Forelimb muscle (tissue), 1 donor: ENCODE measurements at places on chromosomes 16 and 17.

GRCh38 chr16:47320546-47321310 lies 140.1 kb downstream of the ITFG1 start:
- DNase-seq = no peak

GRCh38 chr16:4684058-4684715 lies 9.2 kb upstream of the NUDT16L1 start:
- no peak for DNase-seq

DNA sequence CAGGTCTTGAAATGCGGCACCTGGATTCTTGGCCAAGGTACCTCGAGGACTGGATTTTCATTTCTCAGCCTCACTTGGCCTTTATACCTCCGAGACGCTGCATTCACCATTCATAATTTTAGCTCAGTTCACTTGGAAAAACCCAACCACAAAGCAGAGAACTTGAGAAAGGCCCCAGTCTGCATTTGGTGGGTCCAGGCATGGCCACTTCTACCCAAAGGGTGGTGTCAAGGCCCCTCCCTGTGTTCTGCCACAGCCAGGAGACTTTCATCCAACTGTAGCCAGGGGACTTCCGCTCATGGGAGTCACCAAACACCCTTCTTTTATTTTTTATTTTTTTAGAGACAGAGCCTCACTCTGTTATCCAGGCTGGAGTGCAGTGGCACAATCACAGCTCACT lies 14.7 kb upstream of the TVP23A start:
- no peak for DNase-seq

DNA sequence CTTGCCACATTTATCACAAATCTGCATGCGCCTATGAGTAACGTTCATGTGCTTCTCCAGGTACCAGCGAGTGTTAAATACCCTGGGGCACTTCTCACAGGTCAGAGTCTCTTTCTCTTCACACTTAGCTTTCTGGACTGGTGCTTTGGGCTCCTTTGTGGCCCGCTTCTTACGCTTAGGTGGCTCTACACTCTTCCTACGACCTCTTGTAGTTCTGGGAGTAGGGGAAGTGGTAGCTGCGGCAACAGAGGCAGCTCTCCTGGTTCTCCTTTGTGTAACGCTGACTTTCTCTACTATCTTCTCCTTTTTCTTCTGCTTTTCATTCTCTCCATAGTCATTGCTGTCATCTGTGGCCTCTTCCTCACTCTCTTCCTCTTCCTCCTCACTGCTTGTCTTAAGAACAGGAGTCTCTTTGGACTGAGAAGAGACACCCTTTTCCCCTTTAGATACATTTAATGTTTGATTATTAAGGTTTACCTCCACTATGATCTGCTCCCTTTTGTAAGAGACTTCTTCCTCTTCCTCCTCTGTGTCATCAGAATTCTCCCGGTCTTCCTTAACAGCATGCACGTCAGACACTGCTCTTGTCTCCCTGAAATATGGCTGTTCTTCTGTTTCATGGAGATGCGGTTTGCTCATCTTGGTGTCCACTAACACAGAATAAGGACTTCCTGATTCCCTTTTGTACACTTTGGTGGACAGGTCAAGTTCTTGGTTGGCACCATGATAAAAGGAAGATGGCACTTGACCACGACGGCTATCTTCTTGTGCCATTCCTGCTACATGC lies 45.0 kb downstream of the ZNF652 start:
- no peak for DNase-seq

DNA sequence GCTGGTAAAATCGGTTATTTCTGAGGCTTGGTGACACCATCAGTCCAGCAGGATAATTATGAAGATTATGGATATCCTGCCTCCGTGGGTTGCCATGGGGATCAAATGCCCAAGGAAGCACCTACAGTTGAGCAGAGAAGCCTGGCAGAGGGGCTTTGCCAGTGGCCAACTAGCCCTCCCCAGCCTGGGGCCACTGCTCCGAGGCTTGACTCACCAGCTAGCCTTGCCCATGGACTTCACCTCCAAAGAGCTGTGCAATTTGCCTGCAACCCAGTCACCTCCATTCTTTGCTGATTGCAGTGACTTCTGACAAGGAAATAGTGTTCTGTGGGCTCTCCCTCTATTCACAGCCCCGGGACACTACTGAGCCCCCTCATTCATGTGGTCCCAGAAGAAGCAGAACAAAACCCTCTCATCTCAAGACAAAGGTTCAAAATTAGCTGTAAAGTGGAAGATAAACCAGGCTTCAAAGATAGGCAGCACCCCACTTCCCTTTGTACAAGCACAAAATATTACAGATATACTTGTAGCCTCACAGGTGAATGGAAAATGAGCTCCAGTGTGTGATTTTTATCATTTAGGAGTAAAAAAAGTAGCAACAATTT lies 1.6 kb downstream of the PECAM1 start:
- no peak for DNase-seq

- no peak for DNase-seq
These were observed 2.7 kb upstream of the CHRNB1 start for GRCh38 chr17:7442142-7442541.

DNA sequence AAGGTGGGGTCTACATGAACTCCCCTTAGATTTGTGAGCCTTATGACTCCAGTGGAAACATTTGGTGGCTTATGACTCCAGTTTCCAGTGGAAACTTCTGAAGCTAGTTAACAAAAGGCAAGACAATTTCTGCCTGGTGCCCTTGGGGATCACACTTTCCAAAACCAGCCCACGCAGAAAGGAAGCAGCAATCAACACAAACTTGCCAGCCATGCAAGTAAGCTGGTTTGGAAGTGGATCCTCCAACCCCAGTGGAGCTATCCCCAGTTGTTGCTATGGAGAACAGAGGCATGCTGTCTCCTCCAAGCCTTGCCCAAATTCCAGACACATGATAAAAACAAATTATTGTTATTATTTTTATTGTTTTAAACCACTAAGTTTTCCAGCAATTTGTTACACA lies 130.9 kb downstream of the CDH11 start:
- no peak for DNase-seq

GRCh38 chr16:4328046-4328781 lies 12.3 kb downstream of the GLIS2 start:
- no peak for DNase-seq

GRCh38 chr16:57427824-57428223 lies 19.4 kb downstream of the CIAPIN1 start:
- DNase-seq = no peak

DNA sequence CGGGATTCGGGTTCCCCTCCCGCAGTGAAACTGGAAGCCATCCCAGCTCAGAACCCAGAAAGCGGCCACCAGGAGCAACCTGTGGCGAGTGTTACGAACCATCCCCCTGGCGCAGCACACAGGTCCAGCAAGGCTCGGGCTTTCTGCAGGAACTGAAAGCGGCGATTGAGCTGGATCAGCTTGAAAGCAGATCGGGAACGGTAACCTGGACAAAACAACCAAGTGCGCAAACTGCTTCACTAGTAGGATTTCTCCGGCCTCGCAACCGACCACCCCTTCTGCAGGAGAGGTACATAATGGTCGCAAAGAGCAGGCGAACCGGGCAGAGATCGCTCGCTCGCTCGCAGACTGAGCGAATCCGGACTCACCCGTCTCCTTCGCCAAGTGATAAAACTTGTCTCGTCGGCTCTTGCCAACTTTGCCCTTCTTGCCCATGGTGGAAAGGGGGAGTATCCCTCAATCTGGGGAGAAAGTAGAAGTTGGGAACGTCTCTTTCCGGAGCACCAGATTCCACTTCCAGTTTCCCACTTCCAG lies 696 bp upstream of the PSMC5 start:
- DNase-seq = no peak

GRCh38 chr16:89190150-89190958 lies 10.0 kb downstream of the SLC22A31 start:
- DNase-seq = no peak

GRCh38 chr17:82127315-82127595 lies 29.2 kb upstream of the FASN start:
- DNase-seq = no peak

DNA sequence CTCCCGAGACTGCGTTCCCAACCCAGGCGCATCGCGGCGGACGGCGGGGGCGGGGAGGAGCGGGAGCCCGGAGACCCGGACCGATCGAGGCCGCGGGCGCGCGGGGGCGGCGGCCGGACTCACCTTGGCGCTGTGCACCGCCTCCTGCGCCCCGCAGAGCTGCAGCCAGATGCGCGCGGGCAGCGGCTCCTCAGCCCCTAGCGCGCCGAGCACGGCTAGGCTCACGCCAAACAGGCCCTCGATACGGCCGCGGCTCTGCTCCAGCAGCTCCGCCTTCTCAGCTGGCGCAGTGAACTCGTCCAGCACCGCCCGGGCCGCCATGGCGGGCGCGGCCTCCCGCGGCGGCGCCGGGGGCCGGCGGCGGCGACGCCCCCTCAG lies 339 bp downstream of the N4BP1 start:
- no peak for DNase-seq

GRCh38 chr17:75814021-75814395 lies 29.4 kb downstream of the UNK start:
- DNase-seq = no peak

DNA sequence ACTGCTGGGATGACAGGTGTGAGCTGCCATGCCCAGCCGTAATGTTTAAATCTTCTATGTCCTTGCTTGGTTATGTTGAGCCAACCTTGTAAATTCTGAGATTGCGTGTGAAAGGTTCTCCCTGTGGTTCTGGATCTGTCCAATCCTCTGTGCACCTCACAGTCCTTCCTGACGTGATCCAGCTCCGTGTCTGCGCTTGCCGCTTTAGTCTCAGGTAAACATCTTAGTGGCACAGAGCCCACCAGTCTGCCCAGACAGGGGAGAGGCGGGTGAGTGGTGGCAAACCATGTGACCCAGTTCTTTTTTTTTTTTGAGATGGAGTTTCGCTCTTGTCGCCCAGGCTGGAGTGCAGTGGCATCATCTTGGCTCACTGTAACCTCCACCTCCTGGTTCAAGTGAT lies 13.9 kb downstream of the SLC25A10 start:
- no peak for DNase-seq

- DNase-seq = no peak
These were observed 405.5 kb upstream of the HSBP1 start for GRCh38 chr16:83402160-83402814.

GRCh38 chr16:85062845-85063244 lies 35.2 kb downstream of the KIAA0513 start:
- DNase-seq = no peak

DNA sequence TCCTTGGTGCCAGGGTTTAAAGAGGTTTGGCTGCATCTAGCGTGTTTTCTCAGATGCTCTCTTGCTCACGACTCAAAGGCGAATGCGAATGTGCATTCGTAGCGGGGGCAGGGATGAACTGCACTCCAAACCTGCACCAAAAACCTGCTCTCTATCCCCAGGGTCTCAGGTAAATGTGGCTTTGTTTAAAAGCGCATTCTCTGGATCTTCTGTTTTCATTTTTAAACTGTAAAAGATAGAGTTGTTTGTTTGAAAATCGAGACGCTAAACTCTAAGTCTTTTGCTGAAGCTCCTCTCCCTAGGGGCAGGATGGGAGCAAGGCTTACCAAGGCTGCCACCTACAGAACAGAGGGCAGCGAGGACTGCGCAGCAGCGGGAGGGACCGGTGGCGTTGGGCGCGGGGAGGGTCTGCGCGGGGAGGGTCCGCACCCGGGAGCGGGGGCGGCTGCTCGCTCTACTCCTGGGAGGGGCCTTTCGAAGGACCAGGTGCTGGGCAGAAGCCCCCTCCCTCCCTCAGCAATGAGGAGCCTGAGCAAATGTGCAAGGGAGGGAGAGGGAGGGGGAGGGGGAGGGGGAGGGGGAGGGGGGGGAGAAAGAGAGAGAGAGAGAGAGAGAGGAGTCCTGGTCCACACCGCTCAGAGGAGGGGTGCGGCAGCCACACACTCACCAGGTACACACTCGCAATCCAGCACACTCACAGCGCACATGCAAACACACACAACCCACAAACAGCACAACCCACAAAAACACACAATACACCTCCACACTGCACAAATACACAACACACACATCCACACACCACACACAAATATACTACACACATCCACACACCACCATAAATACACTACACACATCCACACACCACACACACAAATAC lies 142.8 kb downstream of the GRIN2A start:
- DNase-seq = no peak

GRCh38 chr16:69351309-69352027 lies at the start of gene TMED6:
TSS of gene TMED6 (minus strand) at chr16:69351786. CDS start at chr16:69351753, 33 bp downstream.
- DNase-seq = no peak

- DNase-seq = no peak
These were observed 3.4 kb downstream of the NARF start for GRCh38 chr17:82461827-82462524.

GRCh38 chr17:31788956-31789355 lies 70.1 kb downstream of the COPRS start:
- DNase-seq = no peak

DNA sequence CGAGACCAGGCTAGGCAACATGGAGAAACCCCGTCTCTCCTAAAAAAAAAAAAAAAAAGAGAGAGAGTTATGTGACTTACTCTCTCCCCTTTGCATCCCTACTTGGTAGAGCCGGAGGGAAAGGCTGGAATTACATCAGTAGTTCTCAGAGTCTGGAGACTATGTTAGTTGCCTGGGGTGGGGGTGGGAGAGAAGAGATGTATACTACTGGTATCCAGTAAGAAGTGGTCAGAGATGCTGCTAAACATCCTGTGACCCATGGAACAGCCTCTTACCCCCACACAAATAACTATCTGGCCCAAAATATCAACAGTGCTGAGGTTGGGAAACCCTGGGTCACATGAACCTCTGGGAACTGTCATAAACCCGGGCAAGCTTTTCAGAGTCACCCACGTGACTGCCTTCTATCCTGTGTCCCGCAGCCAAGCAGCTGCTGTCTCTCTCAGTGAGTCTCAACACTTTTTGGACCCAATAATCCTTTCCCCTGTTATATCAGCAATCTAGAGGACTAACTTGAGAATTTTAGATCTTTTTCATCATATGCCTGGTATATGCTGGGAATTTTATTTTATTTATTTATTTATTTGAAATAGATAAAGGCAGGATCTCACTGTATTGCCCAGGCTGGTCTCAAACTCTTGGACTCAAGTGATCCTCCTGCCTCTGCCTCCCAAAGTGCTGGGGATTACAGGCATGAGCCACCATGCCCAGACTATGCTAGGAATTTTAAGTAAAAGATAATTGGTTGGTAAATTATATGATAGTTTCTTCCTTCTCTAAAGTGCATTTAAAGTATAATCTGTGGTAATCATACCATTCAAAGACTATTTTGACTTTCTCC lies 8.7 kb downstream of the EIF1 start:
- DNase-seq = peak; percentile 65

GRCh38 chr17:29855686-29856085 lies 74.3 kb downstream of the SSH2 start:
- DNase-seq = no peak

DNA sequence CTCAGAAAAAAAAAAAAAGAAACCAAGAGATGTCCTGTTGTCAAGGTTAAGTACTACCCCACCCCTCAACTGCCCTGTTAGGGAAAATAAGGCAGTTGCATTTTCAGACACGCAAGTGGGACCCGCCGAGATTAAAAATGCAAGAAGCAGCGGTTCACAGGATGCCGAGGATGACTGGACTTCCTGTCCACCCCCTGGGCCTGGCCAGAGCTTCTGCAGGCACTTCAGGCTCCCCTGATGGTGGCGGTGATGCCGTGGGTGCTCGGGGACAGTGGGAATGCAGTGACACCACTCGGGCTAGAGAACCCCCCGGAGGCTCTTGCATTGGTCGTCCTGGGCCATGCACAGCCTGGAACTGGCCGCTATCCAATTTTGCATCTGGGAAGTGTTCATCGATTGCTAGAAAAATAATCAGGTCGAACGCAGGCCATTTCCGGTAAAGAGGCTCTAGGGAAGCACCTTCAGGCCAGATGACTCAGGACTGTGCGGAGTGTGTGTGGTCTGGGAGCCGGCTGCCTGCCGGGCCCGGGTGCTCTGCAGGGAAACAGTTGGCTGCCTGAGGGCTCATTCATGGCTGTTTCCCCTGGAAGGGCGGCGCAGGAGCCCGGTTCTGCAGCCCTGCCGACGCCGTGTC lies 13.4 kb upstream of the CRISPLD2 start:
- DNase-seq = no peak

- no peak for DNase-seq
These were observed 16.2 kb downstream of the KIF19 start for GRCh38 chr17:74342224-74342623.
